ENCODE measurements at places on chromosomes 12 and 14.

DNA sequence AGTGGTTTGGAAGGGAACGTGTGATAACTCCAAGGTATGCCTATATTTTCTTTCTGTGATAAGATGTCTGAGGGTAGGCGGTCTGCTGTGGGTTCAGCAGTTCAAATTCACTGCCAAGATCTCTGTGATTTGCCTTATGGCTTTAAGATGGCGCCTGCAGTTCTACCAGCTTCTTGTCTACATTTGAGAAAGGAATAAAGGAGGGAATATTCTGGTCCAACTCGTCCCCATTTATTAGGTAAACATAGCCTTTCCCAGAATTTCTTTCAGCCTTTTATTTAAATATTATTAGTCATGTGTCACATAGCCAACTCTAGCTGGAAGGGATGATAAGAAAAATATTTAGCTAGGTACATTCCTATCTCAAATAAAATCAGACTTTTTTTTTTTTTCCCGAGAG is 48.8 kb downstream of the KCNJ8 start:
- no peak for DNase-seq

GRCh38 chr12:39427360-39427808 is 15.5 kb downstream of the KIF21A start:
- DNase-seq: no peak

DNA sequence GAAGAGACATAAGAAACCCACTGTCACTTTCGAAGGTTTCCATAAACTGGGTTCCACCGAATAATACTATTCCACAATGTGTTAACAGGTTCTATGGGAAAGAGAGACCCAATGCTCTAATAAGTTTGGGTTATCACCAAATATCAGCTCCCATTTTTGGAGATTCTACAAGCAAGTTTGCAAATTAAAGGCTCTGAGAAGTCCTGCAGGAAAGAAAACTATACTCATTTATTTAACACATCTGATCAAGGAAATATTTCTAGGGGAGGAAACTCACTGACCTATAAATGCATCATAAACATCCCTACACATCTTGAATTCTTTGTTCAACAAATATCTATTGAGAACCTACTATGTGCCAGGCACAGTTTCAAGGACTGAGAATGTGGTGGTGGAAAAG is 161.4 kb downstream of the KSR2 start:
- no peak for DNase-seq

DNA sequence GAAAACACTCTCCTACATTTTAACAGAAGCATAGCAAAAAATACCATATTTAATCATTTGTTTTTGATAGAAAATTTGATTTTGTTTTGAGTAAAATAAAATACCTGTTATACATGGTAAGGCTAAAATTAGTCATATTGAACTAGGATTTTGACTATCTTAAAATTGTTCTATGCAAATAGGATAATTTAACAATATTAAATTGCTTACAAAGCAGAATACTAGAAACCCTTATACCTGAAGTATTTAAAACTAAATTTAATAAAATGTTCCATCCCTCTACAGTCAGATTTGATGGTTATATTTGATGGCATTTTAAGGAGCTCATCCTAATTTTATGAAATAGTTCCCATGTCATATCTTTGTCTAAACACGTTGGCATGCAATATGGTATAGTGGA is 323.2 kb downstream of the GPHN start:
- DNase-seq: no peak

DNA sequence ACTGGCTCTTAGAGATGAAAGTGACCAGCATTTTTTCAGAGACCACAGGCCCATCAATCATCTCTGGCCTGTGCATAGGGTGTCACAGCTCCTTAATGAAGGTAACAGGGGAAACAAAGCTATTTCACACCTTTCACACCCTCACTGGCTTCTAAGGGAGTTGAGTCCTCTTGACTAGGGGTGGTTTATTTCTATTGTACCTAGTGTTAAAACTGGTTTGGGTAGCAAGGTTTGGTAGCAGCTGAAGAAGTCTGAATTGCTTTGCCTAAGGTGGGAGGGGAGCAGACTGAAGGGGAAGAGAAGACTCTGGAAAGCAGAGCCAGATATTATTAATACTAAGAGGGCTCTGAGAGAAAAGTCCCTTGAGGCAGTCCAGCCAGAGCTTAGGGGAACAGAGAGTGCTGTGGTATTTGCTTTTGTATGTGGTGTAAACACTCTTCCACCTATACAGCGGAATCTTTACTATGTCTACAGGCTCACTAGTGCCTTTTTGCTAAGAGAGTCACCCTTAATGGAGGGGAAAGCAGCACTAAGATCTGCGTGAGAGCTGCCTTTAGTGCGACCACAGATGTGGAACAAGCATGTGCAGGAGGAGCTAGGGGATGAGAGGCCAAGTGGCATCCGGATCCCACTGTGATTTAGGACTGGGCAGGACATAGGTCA is 95.8 kb downstream of the STXBP6 start:
- DNase-seq: no peak

- DNase-seq: no peak
These were observed 21.1 kb downstream of the TMBIM6 start for GRCh38 chr12:49762468-49762847.

- DNase-seq: no peak
These were observed 109.6 kb upstream of the CPM start for GRCh38 chr12:69042557-69042956.

- DNase-seq: no peak
These were observed 8.3 kb upstream of the ELK3 start for GRCh38 chr12:96185914-96186313.

DNA sequence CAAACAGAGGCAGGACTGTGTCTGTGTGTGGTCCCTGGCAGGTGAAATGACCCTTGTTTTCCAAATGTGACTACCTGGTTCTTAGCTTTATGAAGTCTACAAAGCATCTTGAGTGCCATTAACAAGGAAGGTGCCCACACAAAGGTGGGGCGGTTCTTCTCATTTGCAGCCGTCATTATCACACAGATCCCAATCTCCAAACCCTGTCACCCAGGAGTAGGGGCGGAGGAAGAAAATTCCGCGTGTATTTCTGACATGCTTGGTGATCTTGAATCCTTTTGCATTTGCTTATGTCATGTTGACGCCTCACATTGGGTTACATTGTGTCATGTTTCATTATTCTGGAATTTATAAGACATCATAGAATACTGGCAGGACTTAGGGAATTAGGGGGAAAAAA is 277.3 kb downstream of the VRK1 start:
- DNase-seq: no peak

DNA sequence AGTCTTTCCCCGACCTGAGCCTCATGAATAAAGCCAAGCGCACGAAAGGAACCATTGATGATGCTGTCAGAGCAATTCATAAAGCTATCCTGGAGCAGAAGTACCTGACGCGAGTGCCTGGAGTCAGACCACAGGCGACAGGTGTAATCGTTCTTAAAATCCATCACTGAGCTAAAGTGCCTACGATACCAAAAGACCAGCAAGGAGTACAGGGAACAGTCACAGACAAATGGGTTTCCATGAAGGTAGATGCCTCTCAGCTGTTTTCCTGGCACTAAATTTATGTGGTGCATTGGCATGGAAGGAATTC is 1.4 kb upstream of the PCED1B start:
- DNase-seq: no peak

All from cortex of kidney (tissue), 1 donor.